ENCODE measurements at places on chromosomes 1 and 21.

- no peak for DNase-seq
Observed at GRCh38 chr1:40171036-40171435, 9.8 kb downstream of the RLF start.

DNA sequence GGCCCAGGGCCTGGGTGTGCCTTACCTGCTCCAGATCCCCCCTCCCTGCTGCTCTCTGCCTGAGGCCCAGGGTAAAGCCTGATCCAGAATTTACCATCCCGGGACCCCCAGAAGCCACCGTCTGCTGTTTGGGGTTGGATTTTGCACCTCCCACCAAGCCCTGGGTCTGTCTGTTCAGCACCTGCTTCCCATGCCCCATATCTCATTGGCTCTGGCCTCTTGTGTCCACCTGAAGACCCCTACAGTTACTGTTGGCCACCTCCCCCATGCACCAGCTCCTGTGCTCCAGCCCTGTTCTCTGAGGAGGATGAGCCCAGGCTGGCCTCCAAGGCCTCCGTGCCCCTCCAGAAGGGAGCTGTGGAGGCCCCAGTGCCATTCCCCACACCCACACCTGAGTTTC lies 113.9 kb downstream of the GRIK3 start:
- DNase-seq, result no peak

DNA sequence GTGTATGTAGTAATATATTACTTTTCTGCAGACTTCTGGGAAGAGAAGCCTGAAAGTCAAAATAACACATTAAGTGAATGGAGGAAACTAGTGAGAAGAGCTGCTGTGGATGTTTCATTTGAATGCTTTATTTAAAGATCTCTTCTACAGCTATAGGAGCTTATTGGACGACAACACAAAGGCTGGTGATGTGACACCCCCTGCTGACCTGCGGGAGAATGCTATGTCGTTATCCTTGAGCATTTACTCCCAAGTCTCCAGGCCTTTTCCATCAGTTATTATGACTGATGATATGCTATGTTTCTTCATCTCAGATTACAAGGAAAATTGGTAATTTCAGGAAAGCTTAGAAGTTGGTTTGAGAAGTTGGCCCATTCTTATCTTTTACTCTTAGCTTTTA lies 22.3 kb upstream of the PLA2G4A start:
- DNase-seq, result no peak

DNA sequence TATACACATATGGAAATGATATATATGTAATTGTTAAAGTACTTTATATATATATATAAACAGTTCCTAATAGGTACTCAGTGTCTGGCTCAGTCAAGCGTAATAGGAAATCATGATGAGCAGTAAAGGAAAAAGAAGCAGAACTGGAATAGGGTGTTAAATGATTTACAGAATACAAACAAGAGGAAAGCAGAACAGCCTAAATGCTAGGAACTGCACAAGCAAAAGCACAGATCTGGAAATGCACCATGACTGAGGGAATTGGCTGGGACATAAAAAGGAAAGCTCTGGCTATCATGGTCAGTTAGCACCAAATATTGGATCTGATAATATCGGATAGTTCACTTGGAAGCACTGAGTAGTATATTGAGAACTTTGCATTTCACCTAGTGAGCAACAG lies 51.8 kb downstream of the SLC44A5 start:
- no peak for DNase-seq

DNA sequence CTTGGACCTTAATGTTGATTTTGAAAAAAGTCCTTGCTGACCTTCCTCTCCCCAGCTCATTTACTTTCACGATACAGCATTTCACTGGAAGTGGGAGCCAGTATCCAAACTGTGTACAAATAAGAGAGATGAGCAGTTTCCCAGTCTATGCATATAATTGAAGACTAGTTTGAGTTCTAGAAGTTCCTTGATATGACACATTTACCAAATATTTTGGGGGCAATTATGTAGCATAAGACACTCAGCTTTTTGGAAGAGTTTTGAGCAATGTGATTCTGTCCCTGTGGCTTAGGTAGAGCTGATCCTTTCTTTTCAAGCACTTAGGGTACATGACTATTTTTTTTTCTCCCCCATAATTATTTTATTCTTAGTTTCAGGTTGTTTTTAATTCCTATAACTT lies 26.4 kb downstream of the GIPC2 start:
- DNase-seq, result no peak

GRCh38 chr1:93848350-93848883 lies 30.6 kb downstream of the DNTTIP2 start:
- DNase-seq, result no peak

GRCh38 chr1:247056071-247056470 lies 22.5 kb downstream of the ZNF670 start:
- DNase-seq, result no peak

DNA sequence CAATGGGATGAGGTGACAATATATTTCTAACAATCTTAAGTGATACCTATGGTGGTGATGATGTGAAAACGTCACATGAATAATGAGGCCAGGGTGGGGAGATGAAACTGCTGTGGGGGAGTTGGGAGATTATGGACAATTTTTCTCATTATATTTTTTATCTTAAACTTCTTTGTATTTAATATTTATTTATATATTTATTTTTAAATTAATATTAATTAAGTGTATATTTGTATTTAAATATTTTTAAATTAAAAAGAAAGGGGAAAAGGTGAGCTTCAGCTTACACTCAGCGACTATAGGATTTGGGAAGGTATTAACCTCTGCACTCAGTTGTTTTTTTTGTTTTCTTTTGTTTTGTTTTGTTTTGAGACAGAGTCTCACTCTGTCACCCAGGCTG lies 158.7 kb downstream of the PSMG1 start:
- no peak for DNase-seq

GRCh38 chr1:154178911-154179811 lies 12.7 kb downstream of the TPM3 start:
- no peak for DNase-seq

DNA sequence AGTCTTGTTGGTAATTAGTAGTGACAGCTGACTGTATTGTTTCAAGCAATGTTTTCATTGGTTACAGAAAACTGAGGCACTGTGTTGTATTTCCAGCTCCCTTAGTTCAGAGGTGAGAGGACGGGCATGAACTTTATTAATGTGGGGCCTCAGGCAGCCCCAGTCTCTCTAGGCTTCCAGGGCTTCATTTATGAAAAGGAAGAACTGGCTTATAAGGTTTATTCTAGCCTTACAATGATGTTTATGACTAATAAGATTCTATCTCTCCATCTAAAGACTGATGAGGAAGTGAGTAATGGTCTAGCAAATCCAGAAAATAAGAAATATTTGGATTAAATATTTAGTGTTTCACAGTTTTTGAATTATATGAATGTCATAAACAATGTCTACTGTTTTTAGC lies 41.5 kb downstream of the CBS start:
- DNase-seq, result no peak

GRCh38 chr1:36885540-36886357 lies 148.6 kb downstream of the GRIK3 start:
- no peak for DNase-seq

DNA sequence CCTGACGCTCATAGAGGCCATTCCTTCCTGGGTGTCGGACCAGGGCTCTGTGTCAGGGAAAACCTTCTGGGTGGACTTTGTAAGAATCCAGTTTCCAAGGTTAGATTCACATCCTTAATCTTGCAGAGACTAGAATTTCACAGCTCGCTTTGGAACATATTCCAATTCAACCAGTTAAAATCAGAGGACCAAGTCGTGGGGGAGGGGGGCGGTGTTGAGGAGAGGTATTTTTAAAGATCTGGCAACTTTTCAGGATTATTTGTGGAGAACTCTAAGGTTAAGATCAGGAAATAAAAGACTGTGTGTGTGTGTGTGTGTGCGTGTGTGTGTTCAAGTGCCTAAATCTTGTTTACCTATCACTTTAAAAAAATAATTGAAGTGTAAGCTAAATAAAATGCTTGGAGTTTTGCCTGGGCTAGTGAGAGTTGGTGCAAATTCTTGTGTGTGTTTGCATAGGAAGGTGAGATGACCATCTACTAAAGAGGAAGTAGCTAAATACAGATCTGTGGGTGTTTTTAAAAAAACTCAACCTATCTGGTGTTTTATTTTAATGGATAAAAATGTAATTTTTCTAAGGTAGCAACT lies 21.8 kb downstream of the TENT5C start:
- no peak for DNase-seq

DNA sequence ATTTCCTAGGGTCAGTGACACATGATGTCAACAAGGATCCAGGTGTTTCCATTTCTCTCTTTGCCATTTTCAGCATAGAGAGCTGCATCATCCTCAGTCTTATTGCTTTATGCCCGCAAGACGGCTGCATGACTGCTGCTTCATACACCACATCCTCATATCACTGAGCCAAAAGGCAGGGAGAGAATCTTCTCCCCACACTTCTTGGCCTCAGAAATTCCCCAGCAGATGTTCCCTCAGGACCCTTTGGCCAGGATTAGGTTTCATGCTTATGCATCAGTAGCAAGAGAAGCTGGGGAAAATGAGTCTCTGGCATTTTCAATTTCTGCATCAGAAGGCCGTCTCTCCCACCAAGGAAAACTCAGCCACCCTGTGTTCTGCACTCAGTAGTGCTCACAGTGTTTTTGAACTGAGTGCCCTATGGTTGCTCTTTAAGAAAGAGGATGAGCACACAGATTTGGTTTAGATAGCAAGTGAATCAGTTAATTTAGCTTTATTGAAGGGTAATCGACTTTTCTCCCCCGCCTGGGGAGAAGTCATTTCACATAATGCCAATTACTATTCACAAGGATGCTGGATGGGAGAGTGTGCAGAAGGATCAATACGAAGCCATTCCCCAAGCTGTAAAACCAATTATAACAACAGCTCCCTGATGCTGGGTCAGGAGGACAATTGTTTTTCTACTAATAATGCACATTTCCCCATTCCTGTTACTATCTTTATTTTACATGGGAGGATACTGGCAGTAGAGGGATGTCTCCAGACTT lies 360.2 kb downstream of the HHIPL2 start:
- DNase-seq, result no peak

GRCh38 chr1:6098303-6099215 lies 52.9 kb downstream of the KCNAB2 start:
- no peak for DNase-seq

- no peak for DNase-seq
Observed at GRCh38 chr1:7468248-7468647, 302.8 kb upstream of the VAMP3 start.

GRCh38 chr1:178371933-178372388 lies 124.8 kb downstream of the CLEC20A start:
- no peak for DNase-seq

DNA sequence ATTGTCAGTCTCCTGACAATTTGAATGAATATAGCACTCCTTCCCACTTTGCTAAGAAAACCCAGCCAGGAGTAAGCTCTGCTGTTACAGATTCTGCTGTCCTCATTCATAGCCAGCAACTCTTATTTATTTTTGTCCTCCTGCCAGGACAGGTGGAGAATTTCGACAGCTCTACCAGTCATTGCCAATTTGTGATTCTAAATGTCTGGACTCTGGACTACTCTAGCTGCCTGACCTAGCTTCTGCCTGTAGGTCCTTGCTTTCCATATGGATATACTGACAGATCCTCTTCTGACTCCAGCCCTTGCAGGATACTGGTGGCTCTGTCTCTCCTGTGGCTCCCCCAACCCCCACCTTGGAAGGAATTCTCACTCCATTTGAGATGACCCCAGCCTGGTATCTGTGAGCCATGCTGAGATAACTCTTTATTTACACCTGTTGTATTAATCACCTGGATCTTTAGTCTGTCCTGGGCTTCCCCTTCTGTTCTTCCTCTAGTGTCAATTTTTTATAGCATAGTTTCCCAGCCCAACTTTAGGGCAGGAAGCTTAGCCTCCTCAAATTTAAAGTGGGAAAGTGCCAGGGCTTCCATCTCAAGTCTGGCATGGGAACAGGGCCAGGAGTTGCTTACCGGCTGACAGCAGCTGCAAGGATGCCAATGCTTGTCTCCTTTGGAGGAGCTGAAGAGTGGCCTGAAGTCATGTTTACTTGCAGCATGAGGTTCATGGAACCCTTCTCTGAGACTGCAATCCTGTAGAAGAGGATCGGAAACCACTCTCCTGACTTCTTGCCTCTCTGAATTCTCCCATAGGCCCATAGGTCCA lies 6.7 kb downstream of the PM20D1 start:
- no peak for DNase-seq

DNA sequence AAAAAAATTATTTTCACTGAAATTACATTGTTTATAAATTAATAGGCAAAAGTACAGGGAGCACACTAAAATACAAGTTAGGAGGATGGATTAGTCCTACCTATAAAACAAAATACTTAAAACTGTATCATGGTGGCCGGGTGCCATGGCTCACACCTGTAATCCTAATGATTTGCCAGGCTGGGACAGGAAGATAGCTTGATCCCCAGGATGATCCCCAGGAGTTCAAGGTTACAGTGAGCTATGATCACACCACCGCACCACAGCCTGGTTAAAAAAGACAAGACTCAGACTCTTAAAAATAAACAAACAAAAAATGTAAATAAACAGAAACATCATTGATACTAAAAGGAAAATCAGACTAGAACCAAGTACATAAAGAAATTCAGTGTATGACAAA lies 53.5 kb downstream of the ASH1L start:
- DNase-seq, result no peak

DNA sequence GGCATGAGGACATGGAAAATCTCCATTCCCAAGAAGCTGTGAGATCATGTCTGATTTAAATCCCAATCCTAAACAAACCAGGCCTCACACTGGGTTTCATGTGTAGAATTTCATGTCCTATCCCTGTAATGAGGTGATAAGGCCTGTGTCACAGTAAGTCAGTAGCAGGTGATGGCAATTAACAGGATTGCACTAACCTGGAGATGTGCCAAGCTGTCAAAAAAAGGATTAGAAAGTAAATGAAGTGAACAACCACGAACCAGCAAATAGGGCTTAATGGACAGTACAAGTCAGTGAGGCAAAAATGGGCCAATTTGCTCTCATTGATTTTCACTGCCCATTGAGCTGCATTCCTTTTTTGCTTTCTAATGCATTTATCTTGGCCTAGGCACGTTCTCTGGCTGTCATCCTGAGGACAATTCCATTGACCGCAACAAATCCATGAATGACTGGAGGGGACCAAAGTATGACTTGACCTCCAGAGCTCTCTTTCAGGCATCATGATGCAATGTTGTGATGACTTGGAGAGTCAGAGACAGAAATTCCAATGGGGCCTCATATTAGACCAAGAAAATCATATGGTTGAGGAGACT lies 673.6 kb upstream of the ADGRL2 start:
- DNase-seq, result no peak

All from stimulated activated CD4-positive, alpha-beta T cell treated with anti-CD3 and anti-CD28 coated beads, Interleukin-1b, Interleukin-23, amount 100 ng/mL, for 48 hours (primary cell).